Right forelimb (tissue), 1 donor: ENCODE measurements at places on chromosomes 16 and 17.

- DNase-seq = peak; percentile 76
Observed at GRCh38 chr16:67173808-67174705, 3.7 kb downstream of the NOL3 start.

DNA sequence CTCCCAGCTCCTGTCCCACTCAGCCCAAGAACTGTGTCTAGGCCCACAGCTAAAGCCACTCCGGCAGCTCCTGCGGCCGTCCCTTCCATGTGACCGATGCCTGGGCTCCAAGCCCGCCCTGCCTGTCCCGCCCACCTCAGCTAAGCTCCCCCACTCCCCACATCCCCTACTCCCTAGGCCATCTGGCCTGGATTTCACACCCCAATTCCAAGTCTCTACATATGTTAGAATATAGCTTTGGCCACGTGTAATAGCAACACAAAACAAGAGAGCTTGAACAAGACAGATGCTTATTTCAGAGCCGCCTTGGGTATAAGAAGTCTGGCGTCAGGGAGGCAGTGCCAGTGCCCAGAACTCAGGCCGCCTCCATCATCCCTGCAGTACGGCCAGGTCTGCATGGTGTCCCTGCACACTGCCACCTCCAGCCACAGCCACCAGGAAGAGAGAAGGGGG, 30.0 kb upstream of the USP22 start:
- peak; percentile 81 for DNase-seq

GRCh38 chr16:50526796-50527195, 21.4 kb upstream of the NKD1 start:
- DNase-seq = peak; percentile 20

GRCh38 chr17:48548523-48549280, 3.8 kb upstream of the HOXB2 start:
- no peak for DNase-seq

DNA sequence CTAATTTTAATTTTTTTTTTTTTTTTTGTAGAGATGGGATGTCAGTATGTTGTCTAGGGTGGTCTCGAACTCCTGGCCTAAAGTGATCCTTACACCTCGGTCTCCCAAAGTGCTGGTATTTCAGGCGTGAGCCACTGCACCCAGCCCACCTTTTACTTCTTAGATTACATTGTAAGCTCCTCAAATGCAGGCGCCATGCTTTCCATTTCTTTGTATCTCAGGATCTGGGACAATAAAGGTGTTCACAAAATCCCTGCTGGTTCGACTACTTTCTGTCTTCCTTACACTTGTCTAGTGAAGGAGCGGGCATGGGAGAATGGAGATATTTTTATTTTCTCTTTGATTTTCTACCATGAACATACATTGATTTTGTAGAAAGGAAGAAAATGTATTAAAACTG, 23.2 kb upstream of the C16orf74 start:
- no peak for DNase-seq

DNA sequence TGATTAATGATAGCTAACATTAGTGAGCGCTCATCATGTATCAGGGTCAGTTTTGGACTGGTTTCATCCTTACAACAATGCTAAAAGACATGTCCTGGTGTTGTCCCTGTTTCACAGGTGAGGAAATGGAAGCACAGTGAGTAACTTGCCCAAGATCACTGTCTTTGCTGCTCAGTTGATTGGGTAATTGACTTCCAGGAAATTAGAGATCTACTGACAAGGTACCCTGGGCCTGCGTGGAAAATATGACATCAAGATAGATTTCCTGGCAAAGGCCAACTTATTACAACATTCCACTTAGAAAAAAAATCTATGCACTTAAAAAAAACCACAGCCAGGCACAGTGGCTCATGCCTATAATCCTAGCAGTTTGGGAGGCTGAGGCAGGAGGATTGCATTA, 96.3 kb downstream of the CYLD start:
- no peak for DNase-seq

DNA sequence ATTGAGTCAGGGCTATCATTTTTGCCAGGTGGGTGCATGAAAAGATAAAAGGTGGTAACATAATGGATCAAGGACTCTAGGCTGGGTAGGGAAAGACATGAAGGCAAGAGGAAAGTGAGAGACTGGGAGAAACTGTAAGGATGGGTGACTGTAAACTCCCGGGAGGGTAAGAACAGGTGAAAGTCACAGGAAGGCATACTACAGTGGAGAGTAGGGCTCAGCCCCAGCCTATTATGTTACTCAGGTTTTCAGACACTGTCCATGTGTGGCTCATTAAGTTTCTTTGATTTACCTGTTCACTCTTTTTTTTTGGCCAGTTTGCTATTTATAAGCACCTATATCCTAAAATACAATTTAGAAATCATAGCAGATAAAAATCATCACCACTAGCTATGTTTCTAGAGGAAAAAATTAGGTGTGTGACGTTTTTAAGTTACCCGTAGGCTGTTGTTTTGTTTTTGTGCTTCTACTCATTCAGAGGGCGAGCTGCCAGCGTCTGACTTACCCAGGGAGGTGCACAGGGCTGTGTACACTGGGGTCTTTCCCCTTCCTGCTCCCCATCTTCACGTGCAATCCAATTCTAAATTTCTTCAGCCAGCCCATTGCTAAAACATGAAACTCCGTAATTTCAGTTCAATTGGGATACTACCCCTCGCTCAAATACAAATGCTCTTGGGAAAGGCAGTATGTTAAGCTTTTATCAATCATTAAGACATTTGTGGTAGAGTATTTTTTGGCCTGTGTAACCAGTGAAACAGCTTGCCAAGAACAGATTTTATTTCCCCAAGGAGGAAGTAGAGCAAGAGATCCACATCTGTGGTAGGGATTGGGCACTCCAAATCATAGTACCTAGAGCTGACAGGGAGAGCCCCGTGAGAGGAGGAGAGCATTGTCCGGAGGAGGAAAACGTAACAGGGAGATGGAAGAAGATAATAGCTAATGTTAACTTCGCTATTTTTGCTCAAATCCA, 21.7 kb upstream of the VWA3A start:
- DNase-seq = no peak

GRCh38 chr17:17057057-17057551, 14.8 kb downstream of the MPRIP start:
- DNase-seq = no peak

- DNase-seq = no peak
Observed at GRCh38 chr17:320139-320538, 32.5 kb downstream of the RPH3AL start.

GRCh38 chr17:69735285-69735684, 320.8 kb downstream of the MAP2K6 start:
- no peak for DNase-seq

DNA sequence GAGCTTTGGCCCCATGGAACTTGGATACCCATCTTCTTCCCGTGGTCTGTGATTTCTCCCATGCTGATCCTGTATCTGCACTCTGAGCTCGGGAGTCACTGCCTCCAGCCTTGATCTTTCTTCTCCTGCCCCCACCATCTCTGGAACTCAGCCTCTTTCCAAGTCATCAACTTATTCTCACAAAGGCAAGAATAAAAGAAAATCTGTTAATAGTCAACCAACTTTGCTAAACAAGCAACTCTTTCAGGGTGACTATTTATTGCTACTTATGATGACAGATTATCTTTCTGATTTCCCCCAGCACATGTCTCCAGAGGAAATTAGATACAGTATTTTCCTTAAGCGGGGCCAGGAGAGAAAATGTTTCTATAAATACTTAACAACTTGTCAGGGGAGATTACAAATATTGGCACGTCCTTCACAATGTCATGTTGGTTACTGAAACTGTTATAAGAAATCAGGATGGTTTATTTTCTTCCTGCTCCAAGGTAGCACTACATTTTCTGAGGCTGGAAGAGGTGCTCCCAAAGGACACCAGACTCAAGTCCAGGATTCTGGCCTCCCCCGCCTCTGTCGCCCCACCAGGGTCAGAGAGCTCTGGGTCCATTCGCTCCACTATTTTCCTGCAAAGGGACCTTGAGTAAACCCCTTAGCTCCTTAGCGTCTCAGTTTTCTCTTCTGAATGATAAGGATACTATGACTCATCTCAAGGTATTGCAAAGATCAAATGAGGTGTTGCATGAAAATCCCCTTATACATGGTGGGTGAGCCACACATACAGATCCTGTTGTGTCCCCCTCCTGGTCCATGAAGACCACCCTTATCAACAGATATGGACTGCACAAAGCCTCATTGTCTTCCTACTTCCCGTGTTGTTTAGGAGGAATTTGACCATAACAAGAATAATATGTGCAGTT, 205.2 kb upstream of the WSCD1 start:
- no peak for DNase-seq

DNA sequence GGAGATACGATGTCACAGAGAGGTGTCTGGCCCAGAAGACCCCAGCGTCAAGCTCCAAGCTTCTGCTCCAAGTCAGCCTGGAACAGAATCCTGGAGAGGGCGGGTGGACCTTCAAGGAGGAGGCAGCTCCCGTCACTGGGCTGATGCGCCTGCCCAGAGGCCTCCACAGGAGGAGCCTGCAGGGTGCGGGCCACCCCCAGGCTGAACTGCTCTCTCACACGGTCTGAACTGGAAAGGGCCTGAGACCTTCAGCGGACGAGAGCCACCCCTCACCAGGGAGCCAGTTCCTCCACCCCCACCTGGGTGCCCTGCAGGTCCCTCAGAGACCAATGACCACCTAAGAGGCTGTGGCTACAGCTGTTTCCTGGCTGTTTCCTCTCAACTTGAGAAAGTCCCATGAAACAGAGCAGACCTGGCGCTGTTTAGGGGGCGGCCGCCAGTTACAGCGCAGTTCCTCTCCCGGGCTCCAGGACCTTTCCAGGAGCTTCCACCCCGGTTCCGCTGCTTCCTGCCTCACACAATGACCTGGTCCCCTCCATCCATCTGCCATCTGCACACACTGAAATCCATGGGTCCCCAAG, 36.0 kb upstream of the KLHDC4 start:
- DNase-seq = no peak

- no peak for DNase-seq
Observed at GRCh38 chr17:63785556-63785955, 11.6 kb downstream of the DDX42 start.

GRCh38 chr17:46777943-46778915, 40.3 kb downstream of the WNT3 start:
- no peak for DNase-seq

DNA sequence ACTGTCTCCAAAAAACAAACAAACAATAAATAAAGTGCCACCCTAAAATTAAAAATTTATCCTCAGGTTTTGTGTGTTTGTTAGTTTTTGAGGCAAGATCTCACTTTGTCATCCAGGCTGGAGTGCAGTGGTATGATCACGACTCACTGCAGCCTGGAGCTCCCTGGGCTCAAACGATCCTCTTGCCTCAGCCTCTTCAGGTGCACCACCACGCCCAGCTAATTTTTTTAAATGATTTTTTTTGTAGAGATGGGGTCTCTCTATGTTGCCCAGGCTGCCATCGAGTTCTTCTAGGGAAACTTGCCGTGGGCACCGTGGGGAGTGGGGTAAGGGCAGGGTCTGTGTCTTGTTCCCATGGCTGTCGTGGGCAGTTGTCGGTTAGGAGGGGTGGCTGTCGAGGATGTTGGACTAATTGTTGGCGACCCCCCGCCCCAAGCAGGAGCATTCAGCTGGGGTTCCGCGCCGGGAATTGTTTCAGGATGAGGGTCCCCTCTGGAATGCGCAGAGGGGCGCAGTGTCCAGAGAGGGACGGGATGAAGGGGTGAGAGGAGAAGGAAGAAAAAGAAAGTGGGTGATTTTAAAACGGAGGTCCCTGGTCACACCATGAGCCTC, 1.1 kb upstream of the RNF213 start:
- no peak for DNase-seq
